Type B pancreatic cell (in vitro differentiated cells): ENCODE measurements at places on chromosomes 1 and 21.

DNA sequence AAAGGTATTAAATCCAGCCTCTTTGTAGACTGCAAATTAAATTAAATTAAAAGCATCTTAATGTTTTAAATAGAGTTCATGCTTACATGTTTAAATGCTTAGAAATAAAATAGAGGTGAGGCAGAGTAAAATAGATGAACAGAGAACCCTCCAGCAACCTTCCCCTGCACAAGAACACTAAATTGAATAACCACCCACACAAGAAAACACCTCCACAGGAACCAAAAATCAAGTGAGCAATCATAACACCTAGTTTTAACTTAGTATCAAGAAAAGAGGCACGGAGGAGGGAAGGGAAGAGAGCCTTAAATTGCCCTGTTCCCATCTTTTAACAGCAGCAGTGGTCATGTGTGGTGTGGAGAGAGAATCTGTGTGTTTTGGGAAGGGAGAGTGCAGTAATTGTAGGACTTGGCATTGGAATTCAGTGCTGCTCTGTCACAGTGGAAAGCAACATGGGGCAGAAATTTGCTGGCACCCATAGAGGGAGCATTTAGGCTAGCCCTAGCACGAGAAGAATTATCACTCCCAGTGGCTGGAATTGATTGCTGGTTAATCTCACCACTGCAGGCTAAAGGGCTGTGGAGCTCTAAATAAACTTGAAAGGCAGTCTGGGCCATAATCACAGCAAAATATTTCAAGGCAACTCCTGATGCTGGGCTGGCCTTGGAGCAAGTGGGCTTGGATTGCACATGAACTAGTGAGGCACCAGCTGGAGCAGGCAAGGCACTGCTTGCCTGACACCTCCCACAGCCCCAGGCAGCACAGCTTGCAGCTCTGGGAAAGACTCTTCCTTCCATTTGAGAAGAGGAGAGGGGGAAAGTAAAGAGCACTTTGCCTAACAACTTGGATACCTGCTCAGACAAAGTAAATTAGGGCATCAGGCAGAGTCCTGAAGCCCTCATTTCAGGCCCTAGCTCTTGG is 1478.8 kb downstream of the NCAM2 start:
- no peak for DNase-seq

- no peak for DNase-seq
These were observed 7.8 kb upstream of the BCL10 start for GRCh38 chr1:85284202-85284601.

DNA sequence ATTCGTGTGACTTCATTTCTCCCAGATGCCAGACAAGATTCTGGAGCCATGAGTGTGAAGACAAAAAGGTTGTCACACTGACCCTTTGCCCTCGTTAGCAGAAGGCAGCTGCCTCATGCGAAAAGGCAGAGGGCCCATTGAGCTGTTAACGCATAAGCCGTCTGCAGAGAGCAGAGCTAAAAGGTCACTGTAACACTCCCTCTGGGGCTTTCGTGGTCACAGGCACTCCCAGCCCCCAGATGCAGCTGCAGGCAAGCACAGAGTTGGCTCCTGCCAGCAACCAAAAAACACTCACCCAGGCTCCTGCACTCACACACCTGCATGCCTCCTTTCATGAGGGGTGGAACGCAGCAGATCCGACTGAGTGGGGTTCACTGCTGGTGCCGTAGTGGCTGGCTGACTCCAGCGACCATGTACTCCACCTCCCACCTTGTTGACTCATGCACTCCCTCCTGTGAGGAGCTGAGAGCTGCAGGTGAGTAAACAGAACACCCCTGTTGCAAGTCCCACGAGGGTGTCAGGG is 287.5 kb downstream of the SMYD3 start:
- no peak for DNase-seq

- no peak for DNase-seq
These were observed 516 bp downstream of the RCOR3 start for GRCh38 chr1:211259638-211260126.

- no peak for DNase-seq
These were observed 268.9 kb downstream of the TGFB2 start for GRCh38 chr1:218614031-218614430.

- no peak for DNase-seq
These were observed 897.5 kb downstream of the TTLL7 start for GRCh38 chr1:83101406-83101805.
